ENCODE measurements at places on chromosomes 11 and 22.

DNA sequence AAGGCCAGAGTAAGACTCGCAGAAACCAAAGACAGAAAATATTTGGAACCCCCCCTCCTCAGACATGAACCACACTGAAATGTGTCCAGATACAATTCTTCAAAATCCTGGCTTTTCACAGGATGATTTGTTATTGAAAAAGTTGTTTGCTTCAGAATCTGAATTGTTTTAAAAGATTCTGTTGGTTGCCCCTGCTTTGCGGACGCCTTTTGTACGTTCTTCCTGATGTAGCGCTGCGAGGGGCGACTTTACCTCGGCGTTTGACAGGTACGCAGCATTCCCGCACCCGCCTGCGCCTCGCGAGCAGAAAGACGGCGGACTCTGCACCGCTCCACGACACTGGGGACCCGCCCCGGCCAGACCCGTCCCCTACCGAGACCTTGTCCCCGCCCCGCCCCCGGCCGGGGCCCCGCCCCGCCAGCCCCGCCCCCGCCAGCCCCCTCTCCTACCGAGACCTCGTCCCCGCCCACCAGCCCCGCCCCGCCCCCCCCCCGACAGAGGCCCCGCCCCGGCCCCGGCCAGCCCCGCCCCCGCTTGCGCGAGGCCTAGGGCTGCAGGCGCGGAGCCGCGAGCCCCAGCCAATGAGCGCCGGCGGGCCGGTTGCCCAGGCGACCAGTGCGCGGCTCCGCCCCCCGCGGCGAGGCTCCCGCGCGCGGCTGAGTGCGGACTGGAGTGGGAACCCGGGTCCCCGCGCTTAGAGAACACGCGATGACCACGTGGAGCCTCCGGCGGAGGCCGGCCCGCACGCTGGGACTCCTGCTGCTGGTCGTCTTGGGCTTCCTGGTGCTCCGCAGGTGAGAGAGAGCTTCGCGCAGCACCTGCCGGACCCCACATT is at the start of gene GLB1L2:
Gene GLB1L2 (plus strand): TSS at position 635 of the 835 bp plus-strand sequence. CDS start 74 bp downstream, at position 709.
- peak; percentile 62 for DNase-seq

GRCh38 chr22:39996732-39997131 is 2.0 kb downstream of the FAM83F start:
- no peak for DNase-seq

DNA sequence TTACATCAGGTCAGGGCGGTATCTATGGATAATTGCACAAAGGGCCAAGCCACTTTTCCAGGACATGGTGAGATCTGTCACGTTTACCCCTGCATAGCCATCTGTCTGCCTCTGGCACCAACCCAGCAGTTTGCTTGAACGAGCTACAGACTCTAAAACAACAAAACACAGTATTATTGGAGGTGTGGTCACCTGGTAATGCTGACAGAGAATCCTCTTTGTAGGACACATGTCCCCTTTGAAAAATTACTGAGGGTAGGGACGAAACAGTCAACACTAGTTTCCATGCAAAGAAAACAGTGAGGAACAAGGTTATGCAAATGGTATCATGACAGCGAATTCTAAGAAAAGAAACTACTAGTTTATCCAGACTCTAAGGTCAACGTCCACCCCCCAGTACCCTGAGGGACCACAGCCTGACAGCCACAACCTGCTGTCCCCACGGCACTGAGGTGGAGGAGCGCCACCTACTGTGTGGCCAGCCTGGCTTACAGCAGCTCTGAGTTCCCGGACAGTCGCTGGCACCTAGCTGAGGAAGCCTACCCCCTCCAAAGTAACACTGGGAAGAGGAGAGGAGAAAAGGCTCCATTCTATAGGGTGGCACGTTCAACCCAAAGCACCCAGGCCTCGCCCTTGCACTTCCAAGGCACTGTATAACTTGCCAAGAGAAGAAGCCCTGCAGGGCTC is 117.4 kb upstream of the BID start:
- no peak for DNase-seq

GRCh38 chr22:43305806-43306205 is 37.4 kb downstream of the SCUBE1 start:
- no peak for DNase-seq

GRCh38 chr11:93099806-93100205 is 98.0 kb downstream of the SLC36A4 start:
- DNase-seq, result no peak

DNA sequence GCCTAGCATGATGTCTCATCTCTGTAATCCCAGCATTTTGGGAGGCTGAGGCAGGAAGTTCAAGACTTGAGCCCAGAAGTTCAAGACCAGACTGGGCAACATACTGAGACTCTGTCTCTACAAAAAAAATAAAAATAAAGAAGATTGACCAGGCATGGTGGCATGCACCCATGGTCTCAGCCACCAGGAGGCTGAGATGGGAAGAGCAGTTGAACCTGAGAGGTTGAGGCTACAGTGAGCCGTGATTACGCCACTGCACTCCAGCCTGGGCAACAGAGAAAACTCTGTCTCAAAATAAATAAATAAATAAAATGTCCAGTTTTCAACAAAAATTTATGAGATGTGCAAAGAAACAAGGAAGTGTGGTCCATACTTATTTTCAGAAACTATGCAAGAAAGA is 28.3 kb downstream of the EFCAB6 start:
- DNase-seq, result no peak

Measured in stimulated activated CD8-positive, alpha-beta memory T cell treated with anti-CD3 and anti-CD28 coated beads, Interleukin-4, amount 100 ng/mL, for 1 hour (primary cell).